ENCODE measurements at places on chromosomes 1 and 21.

- peak; percentile 58 for DNase-seq
These were observed 17.1 kb downstream of the TTF2 start for GRCh38 chr1:117077267-117077666.

- DNase-seq, result no peak
These were observed 88.6 kb upstream of the GNG12 start for GRCh38 chr1:67921725-67922489.

GRCh38 chr21:42381347-42381984 lies 14.4 kb downstream of the TMPRSS3 start:
- peak; percentile 36 for DNase-seq

DNA sequence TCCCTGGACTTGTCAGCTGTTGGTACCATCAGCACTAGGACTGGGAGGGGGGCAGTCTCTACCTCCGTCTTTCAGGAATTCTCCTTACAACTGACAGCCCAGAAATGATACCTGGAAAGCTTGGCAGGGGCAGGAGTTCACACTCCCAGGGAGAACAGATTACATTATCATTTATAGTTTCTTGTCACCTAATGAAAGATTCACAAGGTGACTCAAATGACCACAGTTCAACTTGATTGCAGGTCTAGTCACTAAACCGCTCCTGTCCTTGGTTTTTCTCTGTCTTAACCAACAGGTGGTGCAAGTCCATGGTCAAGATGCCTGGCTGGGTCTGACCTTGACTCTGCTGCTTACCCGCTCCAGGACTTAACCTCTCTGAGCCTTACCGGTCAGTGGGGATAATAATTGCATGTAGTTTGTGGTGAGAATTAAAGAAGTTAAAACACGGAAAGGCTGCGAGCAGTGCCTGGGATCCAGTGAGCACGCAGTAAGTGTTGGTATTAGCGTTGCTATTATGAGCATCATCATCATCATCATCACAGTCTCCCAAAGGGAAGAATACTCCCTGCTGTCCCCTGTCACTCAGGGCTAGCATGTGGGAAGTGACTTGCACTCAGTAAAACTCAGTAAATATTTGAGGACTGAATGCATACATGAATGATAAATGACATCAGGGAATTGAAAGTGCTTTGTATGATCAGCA lies 125.3 kb upstream of the CD34 start:
- DNase-seq, result no peak

DNA sequence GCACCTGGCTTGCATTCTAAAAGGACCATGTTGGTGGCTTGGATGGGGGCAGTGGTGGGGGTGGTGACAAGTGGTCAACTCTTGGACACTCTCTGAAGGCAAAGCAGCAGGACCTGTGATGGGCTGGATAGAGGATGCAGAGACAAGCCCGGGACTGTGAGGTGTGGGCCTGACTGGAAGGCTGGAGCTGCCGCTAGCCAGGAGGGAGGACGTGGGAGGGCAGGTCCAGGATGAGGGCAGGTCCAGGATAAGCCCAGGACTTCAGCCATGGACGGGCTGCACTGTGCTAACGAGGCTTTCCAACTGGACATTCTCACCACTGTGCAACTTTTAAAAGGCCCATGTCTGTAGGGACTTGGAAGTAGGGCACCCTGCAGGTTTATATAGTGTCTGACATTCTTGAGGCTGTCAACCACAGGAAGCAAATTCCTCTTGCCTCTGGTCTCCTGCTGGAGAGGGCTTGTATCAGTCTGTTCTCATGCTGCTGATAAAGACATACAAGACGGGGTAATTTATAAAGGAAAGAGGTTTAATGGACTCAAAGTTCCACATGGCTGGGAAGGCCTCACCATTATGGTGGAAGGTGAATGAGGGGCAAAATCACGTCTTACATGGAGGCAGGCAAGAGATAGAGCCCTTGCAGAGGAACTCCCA lies 8.3 kb upstream of the C1orf167 start:
- no peak for DNase-seq

DNA sequence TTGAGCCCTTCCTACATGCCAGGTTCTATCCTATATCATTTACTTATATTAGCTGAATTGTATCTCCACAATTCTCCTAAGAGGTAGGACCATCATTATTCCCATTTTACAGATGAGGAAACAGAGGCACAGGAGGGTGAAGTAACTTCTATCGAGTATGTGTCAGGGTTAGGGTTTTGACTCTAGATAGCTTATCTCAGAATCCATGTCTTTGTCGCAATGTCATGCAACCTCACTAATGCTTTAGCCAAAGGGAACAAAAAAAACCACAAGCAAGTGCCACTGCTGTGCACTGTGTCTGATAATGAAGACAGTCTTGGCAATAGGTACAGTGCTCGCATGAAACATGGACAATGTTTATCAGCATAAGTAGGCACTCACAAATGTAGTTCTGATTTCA lies 95.4 kb upstream of the CLDN14 start:
- no peak for DNase-seq

DNA sequence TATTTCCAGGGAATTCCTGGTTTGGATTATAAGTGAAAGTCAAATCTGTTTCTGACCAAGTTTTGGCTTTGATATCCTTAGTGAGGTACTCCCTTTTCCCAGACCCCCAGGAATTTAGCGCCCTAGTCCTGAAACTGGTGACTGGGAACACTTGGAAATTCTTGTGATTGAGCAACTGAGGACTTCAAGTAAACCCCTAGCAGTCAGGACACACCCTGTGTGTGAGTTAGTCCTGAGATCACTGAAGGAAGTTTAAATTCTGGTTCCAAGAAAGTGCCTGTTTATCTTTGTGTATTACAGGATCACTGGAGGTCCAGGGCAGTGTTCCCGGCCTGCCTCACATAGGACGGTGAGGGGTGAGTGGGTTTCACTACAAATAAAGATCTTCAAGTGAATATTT lies 95.1 kb upstream of the F3 start:
- no peak for DNase-seq

DNA sequence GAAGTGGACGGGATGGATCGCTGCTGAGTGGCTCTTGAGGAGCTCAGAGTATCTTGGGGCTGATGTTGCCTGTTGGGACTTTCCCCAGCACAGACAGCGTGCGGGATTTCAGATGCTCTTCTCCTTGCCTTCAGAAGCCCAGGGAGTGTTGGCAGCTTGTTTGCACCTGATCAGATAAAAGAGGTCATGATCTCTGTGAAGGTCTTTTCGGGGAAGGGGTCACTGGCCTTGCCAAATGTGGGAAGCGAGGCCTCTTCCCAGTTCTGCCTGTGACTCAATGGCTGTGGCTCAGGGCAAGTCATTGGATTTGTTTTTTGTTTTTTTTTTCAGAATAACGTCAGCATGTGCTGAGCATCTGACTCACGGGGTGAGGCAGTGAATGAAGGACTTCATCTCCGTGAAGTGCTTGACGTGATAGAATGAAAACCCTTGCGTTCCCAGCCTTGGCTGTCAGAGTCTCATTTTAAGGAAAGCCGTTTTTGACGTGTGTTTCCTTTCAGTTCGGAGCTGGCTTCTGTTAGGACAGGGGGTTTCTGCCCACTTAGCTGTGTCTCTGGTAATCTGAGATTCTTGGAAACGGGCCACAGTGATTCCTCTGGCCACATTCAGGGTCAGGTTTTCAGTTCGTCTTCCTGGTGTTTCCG lies 46.7 kb downstream of the GALNT2 start:
- DNase-seq, result no peak

GRCh38 chr1:186806477-186806876 lies 22.3 kb upstream of the PLA2G4A start:
- DNase-seq, result no peak

GRCh38 chr1:7150724-7151280 lies 365.5 kb downstream of the CAMTA1 start:
- no peak for DNase-seq

- DNase-seq, result no peak
These were observed 585 bp downstream of the NEGR1 start for GRCh38 chr1:72281637-72282270.

DNA sequence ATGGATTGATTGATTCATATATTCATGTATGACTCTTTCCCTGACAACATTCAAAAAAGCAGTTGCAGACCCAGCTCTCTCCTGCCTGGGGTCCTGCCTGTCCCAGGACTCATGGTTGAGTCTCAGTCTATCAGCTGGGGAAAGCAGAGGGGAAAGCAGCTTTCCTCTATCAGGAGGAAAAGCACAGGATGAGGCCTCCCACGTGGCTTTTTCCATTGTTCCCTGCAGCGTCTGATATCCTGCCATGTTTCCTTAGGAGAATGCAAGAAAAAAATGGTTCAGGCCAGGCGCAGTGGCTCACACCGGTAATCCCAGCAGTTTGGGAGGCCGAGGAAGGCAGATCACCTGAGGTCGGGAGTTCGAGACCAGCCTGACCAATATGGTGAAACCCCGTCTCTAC lies 133.0 kb upstream of the VAMP3 start:
- DNase-seq, result no peak

DNA sequence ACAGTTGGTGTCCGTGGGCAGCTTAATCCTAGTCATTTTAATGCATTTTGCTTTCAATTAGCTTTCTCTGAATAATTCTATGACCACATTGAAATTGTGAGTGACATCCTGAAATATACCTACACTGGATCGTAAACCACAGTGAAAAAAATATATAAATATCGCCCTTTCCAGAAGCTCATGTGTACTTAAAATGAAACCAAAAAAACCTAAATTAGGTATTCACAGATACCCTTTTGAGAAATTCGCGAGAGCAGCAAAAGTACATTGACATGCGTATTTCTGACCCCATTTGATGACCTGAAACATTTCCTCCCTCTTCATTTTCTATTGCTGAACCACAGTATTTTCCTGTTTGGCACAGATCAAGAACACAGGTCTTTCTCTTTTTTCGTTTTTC lies 253.8 kb downstream of the LTN1 start:
- DNase-seq, result no peak

GRCh38 chr1:198326915-198327314 lies 170.1 kb downstream of the NEK7 start:
- DNase-seq, result no peak

DNA sequence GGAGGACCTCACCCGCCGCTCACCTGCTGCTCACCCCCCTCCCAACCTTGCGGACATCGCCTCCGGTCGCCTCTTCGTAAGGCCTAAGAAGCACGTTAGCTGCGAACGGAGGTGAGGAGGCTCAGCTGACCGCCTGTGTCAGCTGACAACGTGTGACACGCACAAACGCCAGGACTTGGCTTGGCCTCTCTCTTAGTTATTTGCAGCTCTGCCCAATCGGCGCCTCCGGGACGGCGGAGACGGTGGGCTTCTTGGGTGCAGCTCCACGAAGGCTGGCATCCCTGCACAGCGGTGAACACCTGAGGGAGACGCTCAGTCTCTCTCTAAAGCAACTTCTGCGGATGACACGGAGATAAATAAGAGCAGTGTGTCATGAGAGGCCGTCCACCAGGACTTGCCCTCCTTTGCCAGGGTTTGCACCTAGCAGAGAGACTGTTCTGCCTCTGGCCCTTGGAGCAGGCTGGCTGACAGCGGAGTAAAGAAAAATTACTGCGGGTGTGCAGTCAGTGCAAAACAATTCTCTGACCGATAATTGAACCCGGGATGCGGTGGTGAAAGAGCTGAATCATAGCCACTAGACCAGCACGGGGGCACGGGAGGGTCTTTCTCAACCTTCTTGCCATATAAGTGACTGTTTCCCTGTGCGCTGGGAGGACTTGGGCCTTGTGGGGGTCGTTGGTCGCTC lies 318.9 kb downstream of the FAM72C start:
- DNase-seq, result no peak

DNA sequence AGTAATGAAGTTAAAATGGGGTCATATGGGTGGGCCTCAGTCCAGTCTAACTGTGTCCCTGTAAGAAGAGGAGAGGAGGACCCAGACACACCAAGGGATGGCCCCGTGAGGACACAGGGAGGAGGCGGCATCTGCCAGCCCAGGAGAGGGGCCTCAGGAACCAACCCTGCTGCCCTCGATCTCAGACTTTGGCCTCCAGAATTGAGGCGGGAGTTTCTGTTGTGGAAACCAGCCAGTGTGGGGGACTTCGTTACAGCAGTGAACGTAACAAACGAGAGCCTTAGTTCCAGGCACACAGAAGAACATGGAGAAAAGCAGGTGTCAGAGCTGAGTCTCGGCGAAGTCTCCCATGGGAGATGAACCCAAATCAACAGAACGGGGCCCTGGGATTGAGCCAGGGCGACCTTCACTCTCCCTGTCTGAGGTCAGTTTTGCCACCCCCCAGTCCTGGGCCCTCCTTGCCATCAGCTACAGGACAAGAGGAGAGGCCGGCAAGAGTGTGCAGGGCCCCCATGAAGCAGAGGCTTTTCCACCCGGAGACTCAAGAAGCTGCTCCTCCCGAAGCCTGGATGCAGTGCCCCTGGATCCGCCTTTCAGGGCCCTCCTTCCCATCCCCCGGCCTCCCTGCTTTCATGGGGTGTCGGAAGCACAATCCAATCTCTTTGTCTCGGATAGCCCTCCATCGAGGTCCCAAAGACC lies 36.6 kb downstream of the TFF3 start:
- no peak for DNase-seq

DNA sequence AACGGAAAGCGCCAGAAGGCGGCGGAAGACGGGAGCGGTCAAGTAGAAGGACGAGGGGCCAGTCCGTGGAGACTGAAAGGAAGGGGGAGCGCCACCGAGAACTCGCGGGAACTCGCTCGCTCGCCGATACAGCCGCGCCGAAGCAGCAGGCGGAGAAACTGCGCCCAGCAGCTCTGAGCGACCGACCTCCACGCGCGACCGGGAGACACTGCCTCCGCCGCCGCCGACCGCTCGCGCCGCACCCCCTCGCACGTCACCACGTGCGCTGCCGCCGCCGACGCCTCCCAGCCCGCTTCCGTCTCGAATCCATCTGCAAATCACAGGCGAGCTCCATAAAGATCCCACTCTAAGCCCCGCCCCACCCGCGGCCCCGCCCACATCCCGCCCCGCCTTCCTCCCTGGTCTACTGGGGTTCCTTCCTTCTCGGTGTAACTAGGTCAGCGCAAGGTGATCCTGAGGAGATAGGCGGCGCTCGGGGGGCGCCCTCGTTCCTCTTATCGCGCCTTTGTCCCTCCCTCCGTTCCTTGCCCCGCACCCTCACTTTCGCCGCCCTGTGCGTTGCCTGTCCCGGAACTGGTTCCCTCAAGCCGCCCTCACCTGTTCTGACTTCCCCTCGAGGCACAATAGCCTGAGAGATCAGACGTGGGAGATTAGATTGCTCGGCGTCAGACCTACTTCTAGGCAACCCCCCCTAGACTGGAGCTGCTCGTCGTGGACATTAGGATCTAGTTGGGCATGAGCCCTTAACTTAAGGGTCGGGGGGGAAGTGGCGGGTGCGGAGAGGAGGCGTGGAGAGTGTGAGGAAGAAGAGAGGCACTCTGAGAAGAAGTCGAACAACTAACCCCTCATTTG lies at the start of gene IVNS1ABP:
Gene IVNS1ABP, minus strand, starts transcription at position 210 of the 852 bp plus-strand sequence. CDS start 7,750 bp downstream, outside the sequence.
- DNase-seq, result peak; percentile 91

GRCh38 chr1:82632155-82632554 lies 831.4 kb downstream of the ADGRL2 start:
- DNase-seq, result no peak

GRCh38 chr1:164618202-164618564 lies 59.2 kb downstream of the PBX1 start:
- DNase-seq, result no peak

DNA sequence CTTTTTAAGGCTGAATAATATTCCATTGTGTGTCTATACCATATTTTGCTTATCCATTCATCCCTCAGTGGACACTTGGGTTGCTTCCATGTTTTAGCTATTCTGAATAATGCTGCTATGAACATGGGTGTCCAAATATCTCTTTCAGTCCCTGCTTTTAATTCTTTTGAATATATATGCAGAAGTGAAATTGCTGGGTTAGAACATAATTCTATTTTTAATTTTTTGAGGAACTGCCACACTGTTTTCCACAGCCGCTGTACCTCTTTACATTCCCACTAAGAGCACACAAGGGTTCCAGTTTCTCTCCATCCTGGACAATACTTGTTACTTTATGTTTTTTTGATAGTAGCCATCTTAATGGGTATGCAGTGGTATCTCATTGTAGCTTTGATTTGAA lies 65.6 kb downstream of the RIMS3 start:
- DNase-seq, result no peak

GRCh38 chr1:209456878-209457277 lies 126.6 kb upstream of the CAMK1G start:
- no peak for DNase-seq

Data from stimulated activated CD4-positive, alpha-beta T cell treated with anti-CD3 and anti-CD28 coated beads, Interleukin-15, amount 100 ng/mL, for 48 hours (primary cell).